ENCODE measurements at places on chromosomes 3 and 15. TPM values are rescaled to one million over a fixed set of nuclear protein-coding genes. Genes with fewer than 3 reads are reported as not detected.
A peak's percentile ranks its signal among the peaks of the same experiment; 100 is the strongest.

The KNG1 gene
- total RNA-seq = not detected

DNA sequence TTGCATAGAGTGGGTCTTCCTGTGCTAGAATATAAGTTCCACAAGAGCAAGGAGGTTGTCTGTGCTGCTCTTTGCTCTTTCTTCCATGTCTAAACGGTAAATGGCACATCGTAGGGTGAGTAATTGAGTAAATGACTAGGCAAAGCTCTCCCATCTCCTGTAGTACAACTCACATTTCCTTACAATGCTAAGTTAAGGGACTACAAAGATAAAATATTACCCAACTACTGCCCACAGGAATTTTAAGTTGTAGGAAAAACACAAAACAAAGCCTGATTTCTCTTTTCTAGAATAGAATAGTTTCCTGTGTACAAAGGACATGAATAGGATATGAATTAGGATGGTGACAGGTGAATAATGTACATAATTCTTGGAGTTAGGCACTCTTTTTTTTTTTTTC, 19.9 kb upstream of the LRIG1 start:
- DNase-seq = no peak

DNA sequence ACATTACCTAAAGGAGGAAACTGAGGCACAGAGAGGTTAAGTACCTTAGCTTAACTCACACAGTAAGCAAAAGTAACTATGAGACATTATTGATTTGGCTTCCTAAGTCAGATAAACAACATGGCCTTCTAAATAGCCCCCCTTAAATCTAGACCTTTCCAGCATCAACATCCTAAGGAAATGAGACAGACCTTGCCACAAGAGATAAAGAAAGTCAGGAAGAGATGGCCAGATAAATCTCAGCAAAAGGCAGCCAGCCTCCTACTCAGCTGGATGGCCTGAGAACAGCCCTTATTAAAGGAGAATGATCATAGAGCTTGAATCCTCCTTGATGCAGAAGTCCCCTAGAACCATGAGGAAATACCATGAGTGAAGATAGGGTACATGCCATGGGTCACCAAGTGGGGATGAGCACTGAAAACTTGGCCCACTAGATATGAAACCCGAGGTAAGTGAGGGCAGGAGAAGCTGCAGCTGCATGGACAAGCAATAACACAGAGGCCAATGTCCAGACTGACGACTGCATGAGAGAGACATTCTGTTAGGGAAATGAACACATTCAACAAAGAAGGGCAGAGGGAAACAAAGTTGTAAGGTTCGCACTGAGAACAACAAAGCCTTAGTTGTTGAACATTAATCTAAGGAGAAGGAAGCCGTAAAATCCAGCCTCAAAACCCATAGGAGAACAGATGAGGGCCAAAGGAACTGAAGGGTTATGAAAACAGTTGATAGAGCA, 69.6 kb downstream of the ZIC4 start:
- DNase-seq = no peak

DNA sequence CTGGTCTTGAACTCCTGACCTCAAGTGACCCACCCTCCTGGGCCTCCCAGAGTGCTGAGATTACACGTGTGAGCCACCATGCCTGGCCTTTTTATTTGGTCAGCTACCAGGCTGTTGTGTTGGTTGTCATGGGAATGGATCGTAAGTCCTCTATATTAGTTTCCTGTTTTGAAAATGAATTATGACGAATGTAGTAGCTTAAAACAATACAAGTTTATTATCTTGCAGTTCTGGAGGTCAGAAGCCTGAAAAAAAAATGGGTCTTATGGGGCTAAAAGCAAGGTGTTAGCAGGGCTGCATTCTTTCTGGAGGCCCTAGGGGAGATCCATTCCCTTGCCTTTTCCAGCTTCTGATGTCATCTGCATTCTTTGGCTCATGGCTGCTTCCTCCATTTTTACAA, 25.1 kb upstream of the HERC1 start:
- no peak for DNase-seq

GRCh38 chr3:4413467-4413866, 53.6 kb downstream of the SUMF1 start:
- no peak for DNase-seq

The FOXB1 gene
- total RNA-seq = not detected

GRCh38 chr3:139439278-139439677, 37.0 kb downstream of the RBP2 start:
- DNase-seq = no peak

GRCh38 chr3:18349197-18349798, 75.8 kb downstream of the SATB1 start:
- DNase-seq = no peak

DNA sequence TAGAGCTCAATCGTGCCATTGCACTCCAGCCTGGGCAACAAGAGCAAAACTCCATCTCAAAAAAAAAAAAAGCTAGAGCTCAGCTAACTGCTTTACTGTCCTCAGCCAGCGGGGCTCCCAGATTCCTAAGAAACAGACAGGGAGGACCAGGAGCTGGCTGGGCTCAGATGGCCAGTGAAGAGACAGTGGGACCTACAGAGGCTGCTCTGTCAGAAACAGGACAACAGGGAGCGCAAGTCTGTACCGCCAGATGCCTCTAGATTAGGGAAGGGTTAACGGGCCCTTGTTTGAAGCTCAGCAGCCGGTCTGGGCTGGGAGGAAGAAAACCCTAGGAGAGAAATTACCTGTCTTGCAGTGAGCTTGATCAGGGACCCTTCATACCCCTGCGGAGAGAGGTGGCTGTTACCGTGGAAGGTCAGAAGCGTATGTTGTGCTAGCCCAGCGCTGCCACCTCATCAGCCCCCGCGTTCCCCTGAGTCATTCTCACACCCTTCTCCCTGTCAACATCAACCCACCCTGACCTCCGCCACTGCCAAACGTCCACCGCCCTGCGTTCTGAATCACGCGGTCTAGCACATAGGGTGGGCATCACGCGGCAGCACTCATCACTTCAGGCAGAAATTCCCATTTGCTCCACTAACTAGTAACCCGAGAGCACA, 25.3 kb downstream of the RBPMS2 start:
- DNase-seq = no peak

The ATP8B4 gene
- total RNA-seq = 19.5 TPM

DNA sequence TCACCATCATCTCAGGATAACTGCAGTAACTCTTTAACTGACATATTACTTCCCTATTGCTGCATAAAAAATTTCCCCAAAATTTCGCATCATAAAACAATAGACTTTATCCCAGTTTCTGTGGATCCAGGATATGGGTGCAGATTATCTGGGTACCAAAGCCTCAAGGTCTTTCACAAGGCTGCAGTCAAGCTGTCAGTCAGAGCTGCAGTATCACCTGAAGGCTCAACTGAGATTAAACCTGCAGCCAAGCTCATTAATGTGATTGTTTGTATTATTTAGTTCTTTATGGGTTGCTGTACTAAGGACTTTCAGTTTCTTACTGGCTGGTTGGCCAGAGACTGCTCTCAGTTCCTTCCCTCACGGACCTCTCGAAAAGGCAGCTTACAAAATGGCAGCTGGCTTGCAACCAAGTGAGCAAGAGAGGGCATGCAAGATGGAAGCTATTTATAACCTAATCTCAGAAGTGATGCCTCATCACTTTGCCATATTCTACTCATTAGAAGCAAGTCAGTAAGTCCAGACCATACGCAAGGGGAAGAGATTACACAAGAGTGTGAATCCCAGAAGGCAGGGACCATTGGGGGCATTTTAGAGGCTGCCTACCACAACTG, 54.9 kb downstream of the DCUN1D1 start:
- no peak for DNase-seq

GRCh38 chr3:24937780-24938179, 443.1 kb upstream of the THRB start:
- DNase-seq = no peak

- no peak for DNase-seq
These were observed 9.2 kb downstream of the CKMT1A start for GRCh38 chr15:43702701-43703424.

GRCh38 chr15:40769274-40770146, at the start of gene C15orf62:
Gene C15orf62, plus strand, starts transcription at chr15:40769980. Its CDS starts 516 bp downstream, at chr15:40770496.
- DNase-seq = no peak

GRCh38 chr15:86439614-86440013, 359.9 kb downstream of the AGBL1 start:
- DNase-seq = no peak

DNA sequence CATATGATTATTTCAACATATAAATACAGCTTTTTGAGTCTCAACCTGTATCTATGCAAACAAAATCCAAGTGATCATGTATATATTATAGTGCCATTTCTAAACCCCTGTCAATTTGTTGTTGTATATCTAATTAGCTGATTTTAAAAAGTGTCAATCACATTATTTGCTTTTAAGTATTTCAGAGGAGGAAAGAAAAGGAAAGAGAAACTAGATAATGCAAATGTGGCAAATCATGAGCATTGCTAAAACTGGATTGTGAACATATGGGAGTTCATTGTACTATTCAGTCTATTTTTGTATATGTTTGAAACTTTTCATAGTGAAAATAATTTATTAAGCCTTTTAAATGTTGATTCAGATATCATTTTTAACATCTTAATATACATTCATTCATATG, 190.7 kb downstream of the ZIC4 start:
- no peak for DNase-seq

- DNase-seq = no peak
These were observed 337.9 kb upstream of the KCNMB2 start for GRCh38 chr3:178198329-178198728.

The SLC49A4 gene
- total RNA-seq = 13.2 TPM

- no peak for DNase-seq
These were observed 85.8 kb upstream of the CMC1 start for GRCh38 chr3:28155631-28156030.

The PCLAF gene
- 21.2 TPM for total RNA-seq

The SUCLG2 gene
- total RNA-seq = 40.9 TPM

GRCh38 chr3:24506966-24507775, 12.5 kb upstream of the THRB start:
- peak; percentile 38 for DNase-seq

The GADL1 gene
- 3.3 TPM for total RNA-seq

- no peak for DNase-seq
These were observed 8.6 kb upstream of the EBLN2 start for GRCh38 chr3:73052857-73053256.

- peak; percentile 45 for DNase-seq
These were observed 44.8 kb downstream of the ABTB1 start for GRCh38 chr3:127717357-127718244.

DNA sequence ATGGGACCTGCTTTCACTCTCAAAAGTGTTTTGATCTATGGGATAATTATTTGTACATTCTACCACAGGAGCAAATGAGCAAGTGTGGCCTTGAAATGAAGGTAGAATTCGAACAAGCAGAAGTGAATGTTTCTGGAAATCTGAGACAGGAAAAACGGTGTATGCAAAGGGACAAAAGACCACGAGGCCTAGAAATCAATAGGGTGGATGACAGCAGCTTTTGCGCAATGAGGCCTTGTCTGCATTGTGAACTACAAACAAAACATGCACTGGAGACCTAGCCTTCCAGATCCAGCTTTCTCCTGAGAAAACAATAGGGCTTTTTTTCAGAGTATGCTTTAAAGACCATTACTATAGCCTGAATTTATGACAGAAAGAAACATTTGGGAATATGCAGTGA, 1137.0 kb downstream of the ROBO2 start:
- no peak for DNase-seq

The C2CD4A gene
- not detected for total RNA-seq

DNA sequence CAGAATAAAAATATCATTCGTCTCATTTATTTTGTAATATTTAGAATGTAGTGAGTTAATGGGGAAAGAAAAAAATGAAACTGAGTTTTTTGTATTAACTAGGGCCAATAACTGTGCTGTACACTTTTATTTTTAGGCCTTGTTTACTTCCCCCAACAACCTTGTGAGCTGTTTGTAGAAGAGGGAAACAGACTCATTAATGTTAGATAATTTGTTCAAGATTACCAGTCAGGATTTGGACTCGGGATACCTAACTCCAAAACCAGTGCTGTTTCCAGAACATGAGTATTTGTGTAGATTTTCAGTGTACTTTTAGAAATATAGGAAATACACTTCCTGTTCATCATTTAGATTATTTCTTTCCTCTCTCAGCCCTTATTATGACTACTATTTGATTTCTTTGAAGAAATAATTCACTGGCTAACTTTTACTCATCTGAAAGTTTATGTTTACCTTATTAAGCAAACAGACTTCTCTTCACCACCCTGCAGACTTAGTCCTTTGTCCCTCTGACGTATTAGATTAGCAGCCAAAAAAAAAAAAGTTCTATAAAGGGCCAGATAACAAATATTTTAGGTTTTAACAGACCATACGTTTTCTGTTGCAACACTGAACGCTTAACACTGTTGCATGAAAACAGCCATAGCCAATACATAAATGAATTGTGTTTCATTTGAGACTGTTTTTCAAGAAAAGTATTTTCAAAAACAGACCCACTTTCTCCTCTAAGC, 192.5 kb upstream of the CGNL1 start:
- DNase-seq = no peak

The ALG1L2 gene
- not detected for total RNA-seq

The GHRL gene
- not detected for total RNA-seq

The FOXL2NB gene
- 0.39 TPM for total RNA-seq

GRCh38 chr3:60086811-60087210, 1037.0 kb upstream of the CFAP20DC start:
- no peak for DNase-seq

- no peak for DNase-seq
These were observed 98.2 kb downstream of the ZNF609 start for GRCh38 chr15:64558460-64559179.

The SLCO2A1 gene
- total RNA-seq = 3.7 TPM

- no peak for DNase-seq
These were observed 14.8 kb upstream of the ACSBG1 start for GRCh38 chr15:78249131-78249530.

The DNASE1L3 gene
- 4.1 TPM for total RNA-seq

GRCh38 chr3:45112939-45113338, 33.2 kb downstream of the CDCP1 start:
- DNase-seq = no peak

DNA sequence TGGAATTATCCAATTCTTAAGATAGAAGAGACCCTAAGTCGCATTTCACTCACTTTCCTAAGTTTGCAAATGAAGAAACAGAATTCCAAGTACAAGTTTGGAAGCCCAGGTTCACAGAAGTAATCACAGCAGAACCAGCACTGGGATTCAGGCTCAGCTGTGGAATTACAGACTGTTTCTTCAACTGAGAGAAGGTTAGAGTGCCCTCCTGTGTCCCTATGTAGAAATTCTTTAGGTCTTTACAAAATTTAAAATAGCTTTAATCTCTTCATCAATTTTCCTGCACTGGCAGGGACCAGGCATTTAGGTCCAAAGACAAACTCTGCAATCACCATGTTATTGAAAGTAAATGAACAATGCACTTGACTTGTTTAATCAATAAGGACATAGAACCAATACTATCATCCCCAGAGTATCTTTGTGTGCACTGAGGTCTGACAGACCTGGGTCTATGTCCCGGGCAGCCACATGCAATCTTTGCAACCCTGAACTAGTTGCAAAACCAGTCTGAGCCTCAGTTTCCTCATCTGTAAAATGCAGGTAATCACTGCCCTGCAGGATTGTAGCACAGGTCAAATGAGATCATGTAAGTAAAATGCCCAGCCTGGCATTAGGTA, 96.3 kb upstream of the ZBED2 start:
- DNase-seq = no peak

The GASK1A gene
- 16.5 TPM for total RNA-seq

The RETNLB gene
- total RNA-seq = not detected

Data from skin of body (tissue), 3 donors.